ENCODE measurements at places on chromosomes 6 and 20.

GRCh38 chr20:38057351-38057972 lies 23.9 kb downstream of the RPRD1B start:
- DNase-seq, result peak; percentile 85

GRCh38 chr6:84447651-84448050 lies 220.2 kb upstream of the CEP162 start:
- no peak for DNase-seq

- DNase-seq, result no peak
These were observed 8.6 kb downstream of the SNX9 start for GRCh38 chr6:157831424-157832249.

GRCh38 chr20:57244627-57245214 lies 21.7 kb downstream of the BMP7 start:
- DNase-seq, result no peak

DNA sequence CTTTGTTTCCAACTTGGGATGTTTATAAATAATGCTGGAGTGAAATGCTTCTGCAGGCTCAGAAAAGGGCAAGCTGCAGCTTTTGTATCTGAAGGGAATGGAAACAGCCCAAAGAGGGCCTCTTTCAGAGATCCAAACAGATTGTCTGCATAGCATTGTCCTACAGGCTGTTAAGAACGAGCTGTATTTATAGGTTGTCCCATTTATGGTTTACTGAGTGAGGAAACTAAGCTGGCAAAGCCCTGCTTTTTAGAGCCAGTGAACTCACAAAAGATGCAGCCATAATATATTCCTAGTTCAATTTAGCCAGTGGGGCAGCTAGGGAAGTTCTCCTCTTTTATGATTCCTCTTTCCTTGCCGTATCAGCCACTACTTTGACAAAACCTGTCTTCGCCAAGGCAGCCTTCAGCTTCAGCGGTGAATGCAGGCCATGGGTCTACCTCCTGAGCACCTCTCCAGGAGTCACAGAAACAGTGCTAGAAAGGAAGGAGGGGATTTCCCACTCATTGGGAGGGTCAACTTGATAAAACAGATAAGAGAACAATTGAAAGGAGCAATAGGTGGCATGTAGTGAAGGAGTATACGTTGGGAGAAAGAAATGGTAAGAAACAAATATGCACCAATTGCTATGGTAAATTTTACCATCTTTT lies 15.0 kb downstream of the KIAA0319 start:
- no peak for DNase-seq

DNA sequence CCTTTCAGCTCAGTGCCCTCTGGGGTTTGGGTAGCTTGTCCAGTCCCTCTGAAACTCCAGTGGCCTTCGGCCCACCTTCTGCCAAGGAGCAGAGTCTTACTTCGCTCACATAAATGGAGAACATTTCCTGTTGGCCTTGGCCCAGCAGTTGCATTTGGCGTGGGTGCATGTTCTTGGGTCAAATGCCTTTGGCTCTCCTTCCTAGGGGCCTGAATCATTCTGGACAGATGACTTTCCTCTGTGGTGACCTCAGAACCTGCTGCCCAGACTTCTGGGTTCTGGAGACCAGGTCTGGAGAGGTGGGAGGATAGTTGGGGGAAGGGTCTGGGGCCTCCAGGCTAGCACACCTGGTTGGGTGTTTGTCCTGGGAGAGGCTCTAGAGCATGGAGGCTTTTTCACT lies 29.3 kb downstream of the BCAS4 start:
- DNase-seq, result no peak

DNA sequence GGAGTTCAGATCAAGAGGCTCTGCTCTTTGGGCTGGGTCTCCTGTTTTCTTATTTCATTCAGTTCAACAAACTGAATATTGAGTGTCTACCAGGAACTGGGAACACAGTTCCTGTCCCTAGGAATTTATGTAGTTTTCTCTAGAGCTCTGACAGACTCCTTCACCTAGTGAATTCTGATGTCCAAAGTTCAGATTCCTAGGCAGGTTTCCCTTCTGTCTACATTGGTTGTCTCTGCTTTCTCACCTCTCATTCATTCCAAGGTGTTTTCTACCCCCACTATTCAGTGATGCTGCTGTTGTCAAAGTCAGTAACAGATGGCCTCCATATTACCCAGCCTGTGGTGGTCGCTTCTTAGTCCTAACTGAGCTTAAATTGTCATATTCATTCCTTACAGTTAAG lies 4.4 kb downstream of the SMIM13 start:
- DNase-seq, result no peak

DNA sequence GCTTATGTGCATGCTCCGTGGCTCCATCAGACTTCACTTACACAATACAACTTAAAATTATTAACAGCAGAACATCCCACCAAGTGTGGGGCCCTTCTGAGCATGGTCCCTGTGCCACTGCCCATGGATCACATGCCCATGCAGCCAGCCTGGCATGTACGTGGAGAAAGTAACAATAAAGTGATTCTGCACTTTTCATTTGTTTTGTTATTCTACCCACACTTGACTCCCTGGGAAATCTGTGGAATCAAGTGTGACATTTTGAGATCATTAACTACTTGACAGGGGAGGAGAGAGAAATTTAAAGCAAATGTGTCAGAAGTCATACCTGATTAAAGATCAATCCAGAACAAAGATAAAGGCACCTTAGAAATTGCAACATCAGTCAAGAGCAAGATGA lies 112.0 kb downstream of the ISM1 start:
- no peak for DNase-seq

DNA sequence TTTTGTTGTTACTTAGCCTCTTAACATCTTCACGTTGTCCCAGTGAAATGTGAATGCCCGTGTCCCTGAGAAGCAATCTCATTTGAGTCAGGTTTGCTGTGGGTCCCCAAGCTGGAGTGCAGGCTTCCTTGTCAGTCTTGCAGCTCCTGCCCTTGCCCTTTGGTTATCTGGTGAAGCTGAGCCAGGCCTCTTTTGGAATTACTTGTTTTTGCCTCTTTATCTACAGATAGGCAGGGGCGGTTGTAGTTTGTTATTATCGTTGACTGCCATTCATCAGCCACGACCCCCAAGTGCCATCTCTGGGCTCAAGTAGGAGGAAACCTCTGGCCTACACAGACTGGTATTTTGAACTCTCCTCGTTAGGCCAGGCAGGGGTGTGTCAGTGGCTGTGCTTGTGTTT lies 2.2 kb downstream of the TMEM14C start:
- DNase-seq, result no peak

DNA sequence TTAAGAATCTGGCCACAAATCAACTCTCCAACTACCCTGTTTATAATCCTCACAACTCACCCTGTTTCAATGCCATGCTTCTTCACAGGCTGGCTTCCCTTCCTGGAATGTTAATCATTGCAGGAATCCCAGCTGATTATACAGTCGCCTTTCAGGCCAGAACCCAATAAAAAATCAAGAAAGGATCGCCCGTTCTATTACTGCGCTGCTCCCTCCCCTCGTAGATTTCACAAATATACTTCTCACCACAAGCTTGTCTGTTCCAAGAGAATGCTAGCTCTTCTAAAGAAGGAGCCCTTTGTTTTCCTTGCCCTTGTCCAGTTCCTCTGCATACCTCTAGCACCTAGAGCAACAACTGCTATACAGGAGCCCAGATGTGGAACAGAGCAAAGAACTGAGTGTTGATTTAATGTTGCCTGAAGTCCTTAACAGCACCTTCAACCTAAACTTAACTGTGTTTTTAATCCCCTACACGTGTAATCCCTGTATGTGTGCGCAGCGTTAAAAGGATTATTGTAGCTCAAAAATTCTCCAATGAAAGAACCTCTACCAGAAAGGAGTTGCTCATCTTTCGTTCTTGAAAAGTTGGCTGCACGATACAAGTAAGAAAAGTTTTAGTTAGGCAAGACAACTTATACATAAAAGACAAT lies 988 bp downstream of the ECHDC1 start:
- no peak for DNase-seq

- DNase-seq, result no peak
These were observed 14.4 kb downstream of the NT5E start for GRCh38 chr6:85464260-85464644.
